GM12891 (cell line): ENCODE measurements at places on chromosomes 5 and 9.

DNA sequence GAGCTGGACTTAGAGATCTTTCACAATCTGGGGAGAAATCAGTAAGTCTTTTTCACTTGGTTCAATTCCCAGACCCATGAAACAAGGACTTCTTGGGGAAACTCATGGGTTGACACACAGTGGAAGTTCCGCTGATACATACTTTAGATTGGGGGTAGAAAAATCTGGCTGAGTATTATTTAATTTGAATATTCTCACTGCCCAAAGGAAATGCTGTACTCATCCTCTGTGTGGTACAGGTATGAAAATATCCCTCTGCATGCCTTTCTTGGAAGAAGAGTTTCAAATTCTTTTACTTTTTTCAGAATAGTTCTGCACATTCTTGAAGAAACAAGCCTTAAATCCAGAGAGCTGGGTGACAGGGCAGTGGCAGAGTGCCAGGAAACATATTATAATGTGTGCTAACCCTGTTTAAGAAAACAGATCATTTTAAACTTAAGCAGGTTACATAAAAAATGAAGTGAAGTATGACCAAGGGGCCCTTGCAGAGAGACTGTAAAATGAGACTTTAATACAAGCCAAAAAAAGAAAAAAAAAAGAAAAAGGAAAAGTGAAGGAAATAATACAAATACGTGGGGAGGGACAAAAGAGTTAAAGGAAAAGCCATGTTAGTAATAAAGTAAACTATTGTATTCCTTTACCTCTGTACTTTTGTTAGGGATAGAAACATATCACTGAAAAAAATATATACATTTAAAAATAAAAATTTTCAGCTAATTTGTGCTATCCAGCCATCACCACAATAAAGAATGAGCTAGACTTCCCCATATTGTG lies 173.4 kb upstream of the NR3C1 start:
- no peak for DNase-seq

GRCh38 chr5:36651761-36652685 lies 45.6 kb downstream of the SLC1A3 start:
- DNase-seq: no peak

DNA sequence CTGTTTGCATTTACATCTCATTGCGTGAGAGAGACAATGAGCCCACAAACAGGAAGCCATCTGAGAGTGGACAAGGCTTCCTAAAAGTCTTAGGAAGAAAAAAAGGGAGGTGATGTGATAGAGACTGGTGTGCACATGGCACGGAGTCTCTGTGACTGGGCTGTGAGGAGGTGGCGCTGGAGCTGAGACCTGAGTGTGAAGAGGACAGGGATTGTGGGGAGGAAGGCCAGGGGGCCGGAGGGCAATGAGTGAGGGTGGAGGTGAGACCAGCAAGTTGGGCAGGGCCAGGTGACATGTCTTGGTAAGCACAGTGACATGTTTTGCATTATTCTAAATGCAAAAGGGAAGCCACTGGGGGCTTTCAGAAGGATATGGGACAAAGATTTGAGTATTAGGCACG lies 45.0 kb downstream of the TSPAN17 start:
- no peak for DNase-seq

DNA sequence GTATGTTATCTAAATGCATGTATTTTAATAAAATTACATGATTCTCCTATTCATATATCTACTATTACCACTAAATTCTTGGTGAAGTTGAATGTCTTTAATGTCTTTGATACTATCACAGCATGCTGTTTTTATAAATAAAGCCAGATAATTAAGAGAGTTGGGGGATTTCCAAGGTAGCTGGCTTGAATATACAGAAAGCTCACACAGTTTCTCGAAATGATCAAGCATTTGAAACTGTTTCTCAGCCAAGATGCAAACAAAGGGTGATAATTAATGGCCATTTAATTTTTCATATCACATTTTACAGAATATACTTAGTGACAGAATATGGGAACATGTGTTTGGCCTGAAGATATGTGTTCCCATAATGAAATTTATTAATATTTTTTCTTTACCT lies 145.6 kb upstream of the CDH12 start:
- DNase-seq: no peak

DNA sequence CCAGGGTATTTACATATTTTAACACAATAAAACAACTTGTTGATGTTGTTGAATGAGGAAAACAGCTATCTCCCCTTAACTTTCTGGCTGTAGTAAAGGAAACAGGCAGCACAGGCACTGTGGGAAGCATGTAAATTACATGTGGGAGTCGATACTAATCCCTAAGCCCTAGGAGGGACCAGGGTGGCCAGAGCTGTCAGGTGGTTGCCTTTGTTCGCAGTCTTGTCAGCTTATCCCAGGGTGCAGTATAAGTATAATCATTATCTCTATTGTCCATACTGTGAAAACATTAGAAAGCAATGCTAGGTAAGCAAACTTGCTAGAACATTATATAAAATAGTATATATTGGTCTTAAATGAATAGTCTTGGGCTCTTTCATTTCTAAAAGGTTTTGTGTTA lies 125.6 kb upstream of the RPS23 start:
- no peak for DNase-seq

- DNase-seq: no peak
Measured at GRCh38 chr5:150444770-150445169, 4.8 kb downstream of the RPS14 start.

GRCh38 chr5:176133289-176133870 lies 104.8 kb upstream of the SIMC1 start:
- no peak for DNase-seq

DNA sequence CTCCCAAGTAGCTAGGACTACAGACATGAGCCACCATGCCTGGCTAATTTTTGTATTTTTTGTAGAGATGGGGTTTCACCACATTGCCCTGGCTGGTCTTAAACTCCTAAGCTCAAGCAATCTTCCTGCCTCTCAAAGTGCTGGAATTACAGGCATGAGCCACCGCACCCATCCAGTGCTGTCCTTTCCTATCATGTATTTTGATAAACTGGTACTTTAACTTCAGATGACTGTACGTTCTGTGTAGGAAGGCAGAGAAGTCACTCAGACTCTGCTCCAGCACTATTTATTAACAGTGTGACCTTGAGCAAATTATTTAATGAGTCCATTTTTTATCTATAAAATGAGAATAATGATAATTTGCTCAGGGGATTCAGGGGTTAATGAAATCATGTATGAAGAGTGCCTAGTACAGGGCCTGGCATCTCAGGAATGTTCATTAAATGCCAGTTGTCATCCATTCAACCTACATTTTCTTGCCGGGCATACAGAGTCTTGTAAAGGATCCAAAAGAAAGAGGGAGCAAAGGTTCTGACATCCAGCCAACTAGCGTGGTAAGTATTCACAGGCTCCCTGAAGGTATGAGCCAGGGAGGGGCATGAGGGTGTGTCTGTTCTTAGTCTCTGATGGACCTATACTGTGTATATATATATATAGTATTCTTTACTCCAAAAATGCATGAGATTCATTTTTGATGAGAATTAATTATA lies 201.9 kb downstream of the PBX3 start:
- DNase-seq: no peak

DNA sequence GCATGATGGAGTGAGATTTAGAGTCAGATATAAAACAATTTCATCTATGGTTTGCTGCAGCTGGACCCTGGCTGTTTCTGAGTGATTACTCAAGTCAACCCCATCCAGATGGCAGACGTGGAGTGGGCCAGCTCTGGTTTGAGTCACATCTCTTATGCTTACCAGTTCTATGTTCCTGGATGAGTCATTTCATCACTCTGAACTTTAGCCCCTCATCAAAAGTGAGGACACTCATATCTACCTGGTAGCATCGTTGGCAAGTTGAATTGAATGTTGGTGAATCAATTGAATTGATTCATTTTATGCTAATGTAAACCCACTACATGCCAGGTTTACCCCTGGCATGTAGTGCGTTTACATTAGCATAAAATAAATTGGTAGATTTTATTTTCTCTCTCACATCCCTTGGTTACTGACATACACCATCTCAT lies 176.4 kb downstream of the FGF18 start:
- DNase-seq: no peak

DNA sequence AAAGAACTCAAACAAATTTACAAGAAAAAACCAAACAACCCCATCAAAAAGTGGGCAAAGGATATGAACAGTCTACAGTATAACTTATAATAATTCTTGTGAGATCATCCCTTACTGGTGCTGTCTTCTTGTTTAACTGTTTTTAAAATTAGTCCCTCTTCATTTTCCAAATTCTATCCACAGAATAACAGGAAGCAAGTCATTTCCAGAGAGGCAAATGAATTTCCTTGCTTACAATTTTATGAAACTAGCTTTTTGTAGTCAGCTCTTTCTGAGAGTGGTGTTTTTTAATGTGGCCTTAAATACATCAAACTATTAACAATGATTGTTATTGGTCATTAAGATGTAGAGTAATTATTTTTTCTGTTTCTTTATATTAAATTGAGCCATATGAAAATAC lies 40.6 kb downstream of the FAM174A start:
- DNase-seq: no peak

DNA sequence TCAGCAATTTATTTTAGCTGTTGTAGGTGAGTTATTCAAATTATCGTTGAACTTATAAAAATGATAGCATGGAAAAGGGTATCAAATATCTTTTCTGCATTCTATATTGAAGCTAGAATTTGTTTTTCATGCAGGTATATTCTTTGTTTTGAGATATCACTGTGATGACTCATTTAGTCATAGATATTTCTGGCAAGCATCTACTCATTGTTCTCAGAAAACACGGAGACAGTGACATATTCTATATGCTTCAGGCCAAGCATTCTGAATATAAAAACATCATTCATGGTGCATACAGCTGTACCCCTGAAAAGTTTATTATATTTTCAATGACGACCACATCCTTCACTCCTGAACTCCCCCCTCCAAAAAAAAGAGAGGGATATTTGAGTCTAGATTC lies 150.3 kb upstream of the GRIA1 start:
- DNase-seq: no peak

- DNase-seq: no peak
Measured at GRCh38 chr5:52657247-52657645, 130.5 kb upstream of the ITGA1 start.
